ENCODE measurements at places on chromosomes 2 and 18. TPM values are rescaled to one million over a fixed set of nuclear protein-coding genes. Genes with fewer than 3 reads are reported as not detected.

DNA sequence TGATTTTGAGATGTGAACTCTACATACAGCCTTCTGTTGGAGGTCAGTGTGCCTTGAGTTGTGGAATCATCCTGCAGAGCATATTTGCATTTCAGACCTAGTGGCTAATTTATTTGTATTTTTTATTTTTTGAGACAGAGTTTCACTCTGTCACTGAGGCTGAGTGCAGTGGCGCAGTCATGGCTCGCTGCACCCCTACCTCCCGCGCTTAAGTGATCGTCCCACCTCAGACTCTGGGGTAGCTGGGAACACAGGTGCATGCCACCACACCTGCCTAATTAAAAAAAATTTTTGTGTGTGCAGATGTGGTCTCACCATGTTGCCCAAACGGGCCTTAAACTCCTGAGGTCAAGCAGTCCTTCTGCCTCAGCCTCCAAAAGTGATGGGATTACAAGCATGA lies 104.4 kb downstream of the ASXL3 start:
- H3K27me3 ChIP-seq: no peaks in the 10 kb centered on the region
- H3K4me1 ChIP-seq: no peaks in the 10 kb centered on the region

GRCh38 chr2:64657411-64657810 lies 3.7 kb upstream of the SERTAD2 start:
- H3K27me3 ChIP-seq: no peaks in the 10 kb centered on the region
- no peak overlapping the region for H3K4me3 ChIP-seq
- H3K4me1 ChIP-seq: peaks cover 13% of the 10 kb centered on the region
- no peaks in the 10 kb centered on the region for H3K36me3 ChIP-seq

GRCh38 chr2:49982871-49983270 lies 828.6 kb upstream of the FSHR start:
- no peak overlapping the region for H3K4me3 ChIP-seq
- no peaks in the 10 kb centered on the region for H3K27me3 ChIP-seq
- no peak overlapping the region for H3K27ac ChIP-seq
- no peaks in the 10 kb centered on the region for H3K4me1 ChIP-seq
- no peaks in the 10 kb centered on the region for H3K36me3 ChIP-seq

The LYPD6 gene
- 2.4 TPM for polyA plus RNA-seq

DNA sequence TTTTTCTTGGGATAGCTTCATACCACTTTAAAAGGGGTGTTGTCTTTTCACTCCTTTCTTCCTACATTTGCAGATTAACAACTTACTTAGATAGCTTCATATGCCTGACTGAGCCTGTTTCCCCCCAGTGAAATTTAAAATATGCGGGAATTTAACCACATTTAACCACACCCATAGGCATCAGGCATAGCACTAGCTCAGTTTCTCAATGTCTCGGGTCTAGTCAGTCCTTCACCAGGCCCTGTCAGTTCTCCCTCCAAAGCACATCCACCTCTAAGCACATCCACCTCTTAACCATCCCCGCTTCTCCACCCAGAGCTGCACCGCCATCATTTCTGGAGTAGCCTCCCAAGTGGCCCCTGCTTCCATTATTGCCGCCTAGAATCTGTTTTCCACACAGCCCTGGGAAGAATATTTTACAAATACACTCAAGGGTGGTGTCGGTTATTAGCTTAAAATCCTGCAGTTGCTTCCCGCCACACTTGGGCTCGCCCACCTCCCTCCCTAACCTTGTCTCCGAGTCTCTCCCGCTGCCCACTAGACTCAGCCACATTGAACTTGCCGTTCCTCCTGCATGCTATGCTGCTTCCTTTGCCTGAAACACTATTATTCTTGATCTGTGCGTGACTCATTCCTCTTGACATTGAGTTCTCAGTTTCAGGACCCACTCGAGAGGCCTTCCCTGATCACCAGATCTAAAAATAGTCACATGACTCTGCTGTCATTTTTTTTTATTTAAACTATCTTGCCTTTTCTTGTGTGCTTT lies 68.3 kb downstream of the SPTBN1 start:
- H3K4me3 ChIP-seq: peak overlapping the region; percentile 22
- peak; percentile 42 for DNase-seq
- H3K27ac ChIP-seq: peak overlapping the region; percentile 66
- peaks cover 16% of the 10 kb centered on the region for H3K4me1 ChIP-seq
- H3K36me3 ChIP-seq: peaks cover 5% of the 10 kb centered on the region

The BABAM2 gene
- 24.3 TPM for polyA plus RNA-seq

The NPHP1 gene
- 2.9 TPM for polyA plus RNA-seq

GRCh38 chr18:79504034-79504433 lies 108.3 kb downstream of the NFATC1 start:
- no peak overlapping the region for H3K27ac ChIP-seq
- no peak for DNase-seq
- H3K4me1 ChIP-seq: peaks cover 10% of the 10 kb centered on the region

The GALM gene
- polyA plus RNA-seq: 1.5 TPM

- no peak overlapping the region for H3K4me3 ChIP-seq
- H3K4me1 ChIP-seq: peaks cover 75% of the 10 kb centered on the region
- peak; percentile 59 for DNase-seq
- peaks cover 5% of the 10 kb centered on the region for H3K36me3 ChIP-seq
- peak overlapping the region; percentile 55 for H3K27ac ChIP-seq
These were observed 54.7 kb downstream of the SPRED2 start for GRCh38 chr2:65377556-65378192.

Data from keratinocyte (primary cell).